Calu3 (cell line): ENCODE measurements at places on chromosomes 1 and 21. TPM values are rescaled to one million over a fixed set of nuclear protein-coding genes. Genes with fewer than 3 reads are reported as not detected.
A peak's percentile ranks its signal among the peaks of the same experiment; 100 is the strongest.

DNA sequence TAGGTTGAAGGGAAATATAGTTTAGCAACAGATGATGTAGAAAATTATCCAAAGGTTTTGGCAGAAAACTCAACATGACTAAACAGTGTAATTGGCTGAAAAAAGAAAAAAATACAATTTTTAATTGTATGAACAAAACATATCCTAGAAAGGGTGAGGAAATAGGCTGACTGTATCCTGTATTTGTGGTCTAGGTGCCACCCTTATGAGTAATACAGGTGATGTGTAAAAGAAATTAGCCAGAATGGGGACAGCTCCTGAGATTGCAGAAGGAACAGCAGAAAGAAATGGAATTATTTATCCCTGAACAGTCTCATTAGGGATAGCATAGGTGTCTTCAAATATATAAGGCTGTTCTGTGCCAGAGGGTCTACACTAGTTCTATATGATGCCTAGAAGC, 24.6 kb downstream of the DNASE2B start:
- no peak for DNase-seq

- DNase-seq: no peak
Observed at GRCh38 chr21:16640297-16641027, 872.4 kb upstream of the CXADR start.

DNA sequence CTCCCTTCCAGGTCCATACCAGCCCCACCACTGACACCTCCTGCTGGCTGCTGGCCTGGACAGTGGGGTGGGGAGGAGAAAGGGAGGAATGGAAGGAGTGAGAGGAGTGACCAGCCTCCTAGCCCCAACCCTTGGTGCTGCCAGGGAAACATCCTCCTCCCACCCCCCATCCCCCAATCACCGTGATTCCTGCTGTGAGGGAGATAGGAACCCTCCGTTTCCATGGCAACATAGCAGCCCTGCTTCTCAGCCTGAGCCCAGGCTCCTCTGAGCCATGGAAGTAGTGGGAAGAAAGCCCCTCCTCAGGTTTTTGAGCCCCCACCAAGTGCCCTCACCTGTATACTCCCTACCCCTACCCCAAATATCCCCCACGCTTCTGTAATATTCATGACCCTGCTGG, 44.4 kb upstream of the SCMH1 start:
- no peak for DNase-seq

GRCh38 chr1:154970631-154971340, at the start of gene SHC1:
Gene SHC1 (minus strand): TSS chr1:154970747. CDS start chr1:154970526, 221 bp downstream.
- peak; percentile 47 for DNase-seq

DNA sequence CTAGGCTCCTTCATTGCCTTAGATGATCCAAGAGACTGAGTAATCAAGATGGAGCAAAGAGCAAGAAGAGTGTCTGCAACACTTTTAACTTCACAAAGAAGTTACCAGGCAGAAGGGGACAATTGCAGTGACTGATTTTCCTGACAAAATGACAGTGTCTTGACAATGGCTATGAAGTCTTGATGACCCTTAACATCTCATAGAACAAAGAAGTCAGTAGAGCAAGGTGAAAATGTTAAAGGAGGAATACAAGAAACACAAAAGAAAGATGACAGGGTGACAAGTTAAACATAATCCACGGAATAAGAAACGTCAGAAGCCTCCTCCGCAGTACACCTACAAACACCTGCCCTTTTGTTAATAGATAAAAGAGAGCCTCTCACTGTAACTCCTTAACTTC, 15.1 kb upstream of the VCAM1 start:
- no peak for DNase-seq

- DNase-seq: no peak
Observed at GRCh38 chr1:156081180-156081916, 917 bp downstream of the MEX3A start.

GRCh38 chr1:210603123-210603522, 274.4 kb downstream of the HHAT start:
- no peak for DNase-seq

GRCh38 chr1:205950826-205951549, 7.7 kb upstream of the SLC26A9 start:
- DNase-seq: no peak

- DNase-seq: no peak
Observed at GRCh38 chr1:92951141-92951582, 10.1 kb downstream of the DIPK1A start.

DNA sequence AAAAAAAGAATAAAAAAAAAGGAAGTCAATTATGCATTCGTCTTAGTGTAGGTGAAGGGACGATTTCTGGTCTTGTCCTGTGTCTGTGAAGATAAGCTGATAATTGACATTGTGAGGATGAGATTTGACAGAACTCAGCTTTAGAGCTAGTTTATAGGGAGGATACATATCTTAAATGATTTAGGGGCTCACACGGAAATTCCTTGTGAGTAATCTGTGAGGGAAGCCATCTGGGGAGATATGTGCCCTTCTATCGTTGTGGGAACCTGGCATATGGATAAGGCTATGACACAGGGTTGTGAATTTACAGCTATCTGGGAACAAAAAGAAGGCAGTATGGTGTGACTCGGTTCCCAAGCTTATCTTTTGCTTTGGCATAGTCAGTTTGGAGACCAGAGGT, 71.1 kb downstream of the RABGAP1L start:
- no peak for DNase-seq

DNA sequence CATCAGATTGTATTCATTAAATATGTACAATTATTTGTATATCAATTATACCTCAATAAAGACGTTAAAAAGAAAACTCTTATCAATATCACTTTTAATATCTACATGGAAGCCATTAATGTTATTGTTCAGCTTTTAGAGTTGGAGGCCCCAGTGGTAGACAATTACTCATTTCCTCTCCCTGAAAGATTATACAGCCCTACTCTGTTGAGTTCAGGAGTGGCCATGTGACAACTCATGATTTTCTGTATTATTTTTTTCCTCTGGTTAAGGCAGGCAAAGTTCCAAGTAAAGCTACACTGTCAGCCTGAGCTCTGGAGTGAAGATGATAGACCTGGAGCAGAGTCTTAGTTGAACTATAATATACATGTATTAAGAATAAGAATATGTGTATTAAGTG, 247.9 kb upstream of the B3GALT2 start:
- DNase-seq: no peak

DNA sequence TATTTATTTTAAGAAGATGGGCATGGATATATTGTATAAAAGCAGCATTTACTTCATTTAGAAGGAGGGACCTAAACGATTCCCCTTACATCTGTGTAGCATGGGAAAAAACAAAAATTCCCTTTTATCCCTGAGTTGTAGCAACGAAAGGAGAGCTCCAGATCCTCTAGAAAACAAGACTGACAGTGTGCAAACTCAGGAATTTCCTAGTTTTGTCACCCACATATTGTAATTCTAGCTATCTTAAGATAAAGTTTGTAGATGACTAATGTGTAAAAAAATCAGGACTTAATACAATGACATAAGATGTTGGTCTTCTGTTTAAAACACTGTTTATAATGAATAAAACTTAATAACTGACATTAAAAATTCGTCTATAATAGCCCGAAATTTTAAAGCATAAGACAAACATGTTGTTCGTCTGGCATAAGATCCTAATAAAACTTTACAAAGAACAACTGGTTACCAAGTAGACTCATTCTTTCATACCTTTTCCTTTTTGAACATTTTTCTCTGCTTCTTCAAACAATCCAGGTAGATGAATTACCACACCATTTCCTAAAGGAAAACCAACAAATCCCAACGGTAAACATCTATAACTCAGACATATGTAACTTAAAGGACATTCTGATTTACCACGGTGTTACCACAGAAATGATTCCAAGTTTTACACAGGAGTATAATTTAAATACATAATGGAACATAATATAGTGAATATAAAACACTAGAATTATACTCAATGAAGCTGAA, 15.2 kb downstream of the ADSS2 start:
- DNase-seq: no peak

GRCh38 chr1:22449636-22450035, 2.0 kb upstream of the ZBTB40 start:
- no peak for DNase-seq

DNA sequence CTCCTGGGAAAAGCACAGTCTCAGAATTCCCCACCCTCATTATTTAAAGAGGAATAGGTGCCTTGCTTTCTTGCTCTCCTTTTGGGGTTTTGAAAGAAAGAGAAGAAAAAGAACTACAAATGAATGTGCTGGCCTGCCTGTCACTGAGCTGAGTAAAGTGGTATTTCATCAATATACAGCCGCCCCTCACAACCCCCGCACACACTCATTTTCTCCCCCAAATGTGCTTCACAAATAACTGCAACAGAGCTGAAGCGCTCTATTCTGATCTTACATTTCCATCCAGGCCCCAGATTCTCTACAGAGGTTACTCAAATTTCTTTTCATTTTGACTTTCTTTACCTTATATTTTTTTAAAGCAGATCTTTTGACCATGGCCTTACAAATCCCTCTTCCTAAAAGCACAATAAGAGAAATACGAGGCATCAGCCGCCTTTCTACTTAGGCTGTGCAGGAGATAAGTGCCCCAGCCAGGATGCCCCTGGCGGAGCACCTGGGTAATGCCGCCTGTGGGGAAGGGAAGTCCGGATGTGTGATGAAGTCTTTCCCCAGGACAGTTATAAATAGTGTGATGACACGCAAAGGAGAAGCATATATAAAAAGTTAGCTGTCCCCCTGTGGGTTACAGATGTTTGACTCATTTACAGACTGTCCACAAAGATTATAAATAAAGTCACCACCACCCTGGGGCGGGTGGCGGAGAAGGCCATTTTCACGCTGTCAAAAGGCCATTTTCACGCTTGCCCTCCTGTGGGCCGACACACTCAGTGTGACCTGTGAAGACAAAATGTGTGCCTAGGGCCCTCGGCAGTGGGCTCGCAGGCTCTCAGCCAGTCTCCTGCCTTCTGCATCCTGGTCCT, 6.5 kb downstream of the KCNN3 start:
- peak; percentile 65 for DNase-seq

DNA sequence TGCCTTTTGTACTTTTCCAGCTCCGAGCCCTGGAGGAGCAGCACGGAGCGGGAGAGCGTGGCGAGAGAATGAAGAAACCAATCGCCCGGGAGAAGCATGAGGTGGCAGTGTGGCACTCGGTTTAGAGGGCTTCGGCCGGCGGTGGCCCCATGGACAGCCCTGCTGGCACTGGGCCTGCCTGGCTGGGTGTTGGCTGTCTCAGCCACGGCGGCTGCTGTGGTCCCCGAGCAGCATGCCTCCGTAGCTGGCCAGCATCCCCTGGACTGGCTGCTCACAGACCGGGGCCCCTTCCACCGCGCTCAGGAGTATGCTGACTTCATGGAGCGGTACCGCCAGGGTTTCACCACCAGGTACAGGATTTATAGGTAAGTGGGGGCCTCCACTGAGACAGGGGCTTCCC, 59.0 kb downstream of the BRINP2 start:
- DNase-seq: no peak

GRCh38 chr21:34819357-34819999, 150.7 kb downstream of the CLIC6 start:
- DNase-seq: no peak

- no peak for DNase-seq
Observed at GRCh38 chr1:27117733-27118439, 37.0 kb downstream of the SLC9A1 start.

- no peak for DNase-seq
Observed at GRCh38 chr1:11196945-11197344, 7.8 kb downstream of the ANGPTL7 start.

PLA2G2F gene
- total RNA-seq: not detected in 2 replicates

FCRL4 gene
- not detected in 2 replicates for total RNA-seq

LRRC38 gene
- not detected in 2 replicates for total RNA-seq

KRTAP10-7 gene
- total RNA-seq: not detected in 2 replicates

CRYBG2 gene
- total RNA-seq: 6.4 and 17.6 TPM in 2 replicates

HLX gene
- 0.09 and 0.32 TPM in 2 replicates for total RNA-seq

NBPF11 gene
- total RNA-seq: 12.6 and 13.7 TPM in 2 replicates

FNDC5 gene
- total RNA-seq: 0.15 TPM in 1 of 2 replicates, not detected in the other

HTR6 gene
- total RNA-seq: not detected in 2 replicates
